Activated naive CD8-positive, alpha-beta T cell treated with anti-CD3 and anti-CD28 coated beads, Interleukin-2, amount 50 U/mL, for 16 hours (primary cell): ENCODE measurements at places on chromosomes 5 and 9.

- no peak for DNase-seq
Measured at GRCh38 chr5:65190328-65191053, 291.2 kb downstream of the ADAMTS6 start.

DNA sequence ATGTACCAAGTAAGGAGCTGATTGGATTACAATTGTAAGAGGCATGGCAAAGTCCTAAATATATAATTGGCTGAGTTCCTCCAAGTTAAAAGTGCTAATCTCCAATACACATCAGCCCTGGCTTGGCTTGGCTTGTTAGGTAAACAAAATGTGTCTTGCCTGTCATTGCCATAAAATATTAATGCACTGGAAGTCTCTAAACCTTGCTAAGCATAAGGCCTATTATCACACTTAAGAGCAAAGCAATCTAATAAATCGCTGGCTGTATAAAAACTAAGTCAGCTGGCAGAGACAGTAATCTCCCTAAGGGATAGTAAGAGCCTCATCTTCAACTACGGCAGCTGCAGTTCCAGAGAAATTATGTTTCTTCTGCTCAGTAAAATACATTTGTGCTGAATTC, 418.6 kb upstream of the GRAMD2B start:
- no peak for DNase-seq

- no peak for DNase-seq
Measured at GRCh38 chr9:93646640-93647178, 70.3 kb downstream of the PHF2 start.

DNA sequence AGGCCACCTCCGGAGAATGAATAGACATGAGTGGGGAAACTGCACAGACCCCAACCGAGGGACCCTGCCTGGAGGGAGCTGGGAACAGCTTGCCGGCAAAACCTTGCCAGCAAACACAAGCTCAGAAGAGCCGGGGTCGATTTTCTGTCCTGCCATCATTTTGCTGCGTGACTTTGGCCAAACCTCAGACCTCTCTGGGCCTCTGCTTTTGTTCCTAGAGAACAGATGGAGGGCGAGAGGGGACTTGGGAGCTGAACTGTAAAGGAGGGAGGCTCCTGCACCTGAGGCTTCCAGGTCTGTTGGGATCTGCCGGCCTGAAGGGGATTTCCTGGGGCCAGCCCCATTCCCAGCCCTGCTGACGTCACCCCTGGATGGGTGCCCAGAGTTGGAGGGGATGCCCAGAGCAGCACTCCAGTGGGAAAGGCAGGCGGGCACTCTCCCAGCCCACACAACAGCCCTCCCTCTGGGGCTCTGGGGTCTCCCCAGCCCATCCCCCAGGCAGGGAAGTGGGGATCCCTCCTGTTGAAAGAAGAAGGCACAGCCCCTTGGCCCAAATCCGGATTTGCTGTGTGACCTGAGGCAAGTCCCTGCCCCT, 40.4 kb upstream of the SYNPO start:
- no peak for DNase-seq

- no peak for DNase-seq
Measured at GRCh38 chr5:37847978-37848425, 8.2 kb upstream of the GDNF start.

- DNase-seq, result no peak
Measured at GRCh38 chr5:68054638-68055037, 160.9 kb upstream of the PIK3R1 start.

GRCh38 chr9:105357937-105358336, 89.9 kb upstream of the FSD1L start:
- DNase-seq, result no peak

DNA sequence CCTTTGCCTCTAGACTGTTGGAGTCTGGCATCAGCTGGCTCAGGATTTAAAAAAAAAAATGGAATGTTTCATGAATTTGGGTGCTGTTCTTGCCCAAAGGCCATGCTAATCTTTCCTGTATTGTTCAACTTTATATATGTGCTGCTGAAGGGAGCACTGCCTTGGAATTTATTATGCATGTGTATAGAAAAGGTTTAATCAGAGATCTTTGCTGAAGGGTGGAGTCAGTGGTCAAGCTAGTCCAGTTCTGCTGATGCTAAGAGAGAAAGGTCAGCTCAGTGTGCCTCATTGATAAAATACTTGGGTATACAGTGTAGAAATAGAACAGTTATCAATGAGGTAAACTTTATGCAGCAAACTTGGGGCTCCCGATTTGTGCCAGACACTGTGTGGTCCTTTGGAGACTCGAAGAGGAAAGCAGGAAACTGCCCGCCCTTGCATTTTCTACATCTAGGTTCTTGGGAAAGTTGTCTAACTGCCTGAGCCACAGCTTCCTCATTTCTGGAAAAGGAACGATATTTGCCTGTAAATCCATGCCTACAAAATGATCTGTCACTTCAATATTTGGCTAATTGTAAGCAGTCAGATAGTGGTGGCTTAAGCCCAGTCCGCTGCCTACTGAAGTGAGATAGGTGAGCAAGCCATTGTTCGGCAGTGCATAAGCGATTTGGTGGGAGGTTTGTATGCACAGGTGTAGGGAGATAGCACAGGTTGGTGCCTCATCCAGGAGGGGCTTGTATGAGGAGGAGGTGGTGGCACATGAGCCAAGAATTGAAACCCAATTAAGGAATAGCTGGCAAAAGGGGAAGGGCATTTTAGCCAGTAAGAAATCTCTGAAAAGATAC, 29.2 kb upstream of the GTF2H2C start:
- DNase-seq, result no peak

- no peak for DNase-seq
Measured at GRCh38 chr5:148887123-148887881, 60.9 kb downstream of the ADRB2 start.

DNA sequence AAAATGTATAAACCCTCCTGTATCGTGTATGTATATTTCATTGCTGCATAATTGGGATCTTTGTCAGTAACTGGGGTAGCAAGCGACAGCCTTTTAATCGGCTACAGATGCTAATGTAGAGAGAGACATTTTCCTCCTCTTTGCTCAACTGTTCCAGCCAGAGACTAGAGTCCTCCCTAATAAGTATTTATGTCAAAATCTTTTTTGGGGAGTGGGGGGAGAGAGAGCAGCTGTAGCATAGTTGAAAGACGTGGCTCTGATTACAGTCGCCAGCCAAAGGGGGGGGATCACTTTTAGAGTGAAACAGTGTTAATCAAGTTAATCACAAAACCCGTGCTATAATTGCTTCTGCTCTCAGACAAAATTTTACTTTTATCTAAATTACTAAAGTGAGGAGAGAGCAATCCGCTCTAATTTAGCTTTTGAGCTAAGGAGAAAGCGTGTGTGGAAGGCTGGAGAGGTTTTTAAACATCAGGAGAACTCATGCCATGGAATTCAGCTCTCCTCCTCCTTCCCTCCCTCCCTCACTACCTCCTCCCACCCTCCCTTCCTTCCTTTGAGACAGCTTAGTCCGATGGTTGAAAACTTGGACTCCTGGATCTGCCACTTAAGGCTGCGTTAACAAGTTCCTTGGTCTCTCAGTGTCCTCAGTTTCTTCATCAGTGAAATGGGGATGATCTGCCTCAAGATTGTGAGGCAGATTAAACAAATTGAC, 87.3 kb upstream of the ZNF618 start:
- no peak for DNase-seq

GRCh38 chr5:53008751-53009150, 19.6 kb downstream of the ITGA2 start:
- DNase-seq, result no peak

DNA sequence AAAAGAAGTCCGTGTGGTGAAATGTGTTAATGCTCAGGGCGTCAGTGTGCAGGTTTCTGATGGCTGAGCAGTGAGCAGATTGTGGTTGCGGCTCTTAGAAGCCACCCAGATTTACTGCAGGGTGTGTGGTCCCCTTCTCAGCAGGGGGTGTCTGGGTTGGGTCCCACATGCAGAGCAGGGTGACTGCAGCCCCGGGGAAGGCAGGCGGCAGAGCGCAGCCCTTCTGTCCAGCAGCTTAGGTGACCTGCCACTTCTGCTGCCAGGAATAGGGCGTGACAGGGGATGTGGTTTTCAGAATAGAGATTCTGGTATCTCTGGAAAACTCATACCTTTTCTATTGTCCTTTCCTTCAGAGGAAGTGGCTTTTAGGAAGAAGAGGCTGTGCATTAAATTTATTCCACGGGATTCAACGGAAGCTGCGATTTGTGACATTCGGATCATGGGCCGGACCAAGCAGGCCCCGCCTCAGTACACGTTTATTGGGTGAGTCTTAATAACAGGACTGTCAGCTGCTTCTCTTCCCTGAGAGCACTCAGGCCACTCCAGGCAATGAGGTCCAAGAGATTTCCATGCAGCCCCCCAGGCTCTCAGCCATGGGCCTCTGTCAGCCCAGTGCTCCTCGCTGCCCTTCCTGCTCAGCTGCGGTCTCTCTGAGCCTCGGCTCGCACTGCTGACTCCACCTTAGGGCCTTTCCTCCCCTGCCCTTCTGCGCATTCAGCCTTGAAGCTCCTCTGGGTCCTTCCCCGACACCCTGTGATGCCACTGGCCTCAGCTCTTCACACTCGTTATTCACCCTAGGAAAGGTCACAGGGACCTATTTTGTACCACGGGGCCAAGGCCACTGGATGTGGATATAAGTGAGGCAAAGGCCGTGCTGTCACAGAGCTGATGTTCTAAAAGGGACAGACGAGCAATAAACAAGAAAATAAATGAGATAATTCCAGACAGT, 65.4 kb downstream of the MVB12B start:
- DNase-seq, result no peak

DNA sequence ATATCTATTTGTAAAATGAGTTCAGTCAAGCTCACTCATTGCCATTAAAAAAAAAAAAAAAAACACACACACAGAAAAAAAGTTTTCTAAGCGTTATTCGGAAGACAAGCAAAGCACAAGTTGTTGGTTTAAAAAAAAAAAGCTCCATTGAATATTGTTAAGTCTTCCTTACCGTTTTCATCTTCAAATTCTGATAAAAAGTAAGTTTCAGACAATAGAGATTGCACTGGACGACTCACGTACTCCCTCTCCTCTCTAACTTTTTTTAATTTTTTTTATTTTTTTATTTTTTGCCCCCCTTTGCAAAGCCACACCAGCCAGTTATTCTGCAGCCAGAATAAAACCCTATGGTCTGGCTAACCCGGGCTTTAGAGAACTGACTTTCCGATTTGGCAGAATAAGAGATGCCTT, 544 bp downstream of the ADAMTS6 start:
- no peak for DNase-seq

GRCh38 chr5:44568519-44568918, 179.3 kb upstream of the FGF10 start:
- no peak for DNase-seq

DNA sequence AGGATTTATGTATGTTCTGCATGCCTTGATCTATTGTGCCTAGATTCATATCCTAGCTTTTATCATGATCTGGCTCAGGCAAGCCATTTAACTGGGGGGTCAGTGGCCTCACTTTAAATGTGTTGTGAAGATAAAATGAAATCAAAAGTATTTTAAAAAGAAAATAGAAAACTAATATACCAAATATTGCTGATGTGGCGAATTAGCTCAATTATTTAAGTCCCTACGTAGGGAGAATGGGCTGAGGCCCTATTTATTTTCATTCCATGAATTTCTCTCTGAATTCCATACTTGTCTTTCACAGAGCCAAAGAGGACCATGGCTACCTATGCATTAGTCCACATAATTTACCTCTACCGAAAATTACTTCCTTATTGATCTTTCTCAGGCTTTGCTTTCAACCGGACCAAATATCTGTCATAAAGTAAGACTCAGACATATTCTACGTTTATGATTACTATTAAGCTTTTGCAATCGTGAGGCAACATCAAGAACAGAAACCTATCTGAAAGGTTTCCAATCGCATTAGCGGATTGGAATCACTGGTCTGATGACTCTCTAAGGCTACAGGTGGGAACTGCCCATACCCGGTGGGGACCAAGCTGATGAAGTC, 1.7 kb downstream of the MBLAC2 start:
- DNase-seq, result no peak

DNA sequence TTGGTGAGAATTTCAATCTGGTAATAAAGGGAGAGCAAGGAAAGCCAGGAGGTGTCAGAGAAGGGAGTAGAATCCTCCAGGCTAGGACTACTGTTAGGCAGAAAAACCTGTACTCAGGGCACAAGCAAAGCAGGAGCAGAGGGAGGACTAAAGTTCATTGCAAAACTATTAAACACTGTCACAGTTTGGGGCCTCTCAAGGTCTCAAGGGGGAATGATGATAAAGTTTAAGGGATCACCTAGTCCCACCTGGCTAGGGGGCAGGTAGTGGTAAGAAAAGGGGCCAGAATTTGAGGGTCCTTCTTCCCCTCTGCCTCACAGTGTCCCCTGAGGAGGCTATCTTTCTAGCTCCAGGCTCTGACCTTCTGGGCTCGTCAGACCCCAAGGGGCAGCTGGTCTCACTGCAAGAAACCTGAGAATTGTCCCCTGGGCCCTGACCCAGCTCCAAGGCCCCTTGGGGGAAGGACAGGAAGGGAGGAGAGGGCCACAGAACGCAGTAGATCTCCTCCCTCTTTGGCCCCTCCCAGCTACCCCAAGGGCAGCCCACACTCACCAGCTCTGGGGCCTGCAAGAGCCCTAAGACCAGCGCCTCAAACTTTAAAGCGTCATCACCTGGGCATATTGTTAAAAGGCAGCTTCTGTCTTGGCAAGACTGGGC, 974 bp downstream of the CCDC69 start:
- DNase-seq, result no peak

- DNase-seq, result no peak
Measured at GRCh38 chr9:18489861-18490260, 15.9 kb downstream of the ADAMTSL1 start.

DNA sequence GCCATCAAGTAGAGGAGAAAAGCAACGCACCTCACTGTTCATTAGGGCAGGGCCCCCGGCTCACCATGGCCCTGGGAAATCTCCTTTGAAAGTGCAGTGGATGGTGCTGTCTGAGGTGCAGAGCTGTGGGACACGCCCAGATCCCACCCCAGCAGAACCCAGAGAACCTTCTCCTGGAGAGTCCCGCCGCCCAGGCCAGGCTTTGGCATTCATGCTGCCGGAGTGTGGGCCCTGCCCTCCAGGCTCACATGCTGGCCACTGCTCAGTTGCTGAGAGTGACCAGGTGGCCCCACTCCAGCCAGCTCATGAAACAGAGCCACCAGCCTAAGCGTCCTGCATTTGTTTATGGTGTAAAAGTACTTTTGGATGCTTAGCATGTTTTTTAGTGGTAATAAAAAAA, 23.8 kb upstream of the LRRC14B start:
- DNase-seq, result no peak

DNA sequence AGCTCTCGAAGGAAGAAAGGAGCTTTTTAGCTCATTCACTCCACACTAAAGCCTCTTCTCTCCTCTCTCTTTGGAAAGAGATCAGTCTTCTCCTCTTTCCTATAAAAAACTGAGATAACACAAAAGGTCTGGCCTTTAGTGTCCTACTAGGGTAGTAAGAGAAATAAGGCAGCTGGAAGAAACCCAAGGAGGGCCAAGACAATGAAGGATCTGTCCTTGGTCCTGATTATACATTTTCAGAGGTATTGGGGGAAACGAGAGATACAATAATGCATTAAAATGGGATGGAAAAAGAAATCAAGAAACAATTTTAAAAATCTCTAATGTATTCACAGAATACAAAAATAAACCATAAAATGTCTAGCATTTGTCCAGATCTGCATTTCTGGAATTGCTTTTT, 184.0 kb downstream of the SLF1 start:
- DNase-seq, result no peak
